ENCODE measurements at places on chromosomes 13 and 19. TPM values are rescaled to one million over a fixed set of nuclear protein-coding genes. Genes with fewer than 3 reads are reported as not detected.

Gene CEACAM7
- 2.1 TPM for total RNA-seq

- DNase-seq = no peak
Observed at GRCh38 chr13:29159871-29160270, 339.7 kb downstream of the MTUS2 start.

- DNase-seq = no peak
Observed at GRCh38 chr13:106610486-106610885, 42.5 kb upstream of the ARGLU1 start.

DNA sequence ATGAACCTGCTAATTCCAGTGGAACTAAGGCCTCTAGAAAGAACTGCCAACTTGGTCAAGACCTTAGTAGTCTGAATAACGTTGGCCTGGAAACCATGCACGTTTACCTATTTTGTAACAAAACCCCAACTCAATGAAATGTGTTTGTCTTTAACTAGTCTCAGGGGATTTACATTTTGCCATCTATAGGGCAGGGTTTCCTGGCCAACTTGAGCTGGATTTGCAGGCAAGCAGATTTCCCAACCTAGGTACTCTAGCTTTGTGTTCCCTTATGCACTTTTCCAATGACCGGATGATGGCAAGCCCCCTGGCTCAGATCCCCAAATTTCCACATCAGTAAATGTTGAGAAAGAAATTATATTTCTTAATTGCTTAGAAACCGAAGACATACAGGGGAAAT is 114.5 kb downstream of the IRS2 start:
- peak; percentile 37 for DNase-seq

Gene MEDAG
- total RNA-seq = 39.9 TPM

- DNase-seq = no peak
Observed at GRCh38 chr19:49513746-49514118, 1.3 kb downstream of the FCGRT start.

- DNase-seq = no peak
Observed at GRCh38 chr19:51108805-51109146, 567 bp upstream of the CTU1 start.

GRCh38 chr19:10320602-10321416 is 5.0 kb upstream of the FDX2 start:
- DNase-seq = no peak

DNA sequence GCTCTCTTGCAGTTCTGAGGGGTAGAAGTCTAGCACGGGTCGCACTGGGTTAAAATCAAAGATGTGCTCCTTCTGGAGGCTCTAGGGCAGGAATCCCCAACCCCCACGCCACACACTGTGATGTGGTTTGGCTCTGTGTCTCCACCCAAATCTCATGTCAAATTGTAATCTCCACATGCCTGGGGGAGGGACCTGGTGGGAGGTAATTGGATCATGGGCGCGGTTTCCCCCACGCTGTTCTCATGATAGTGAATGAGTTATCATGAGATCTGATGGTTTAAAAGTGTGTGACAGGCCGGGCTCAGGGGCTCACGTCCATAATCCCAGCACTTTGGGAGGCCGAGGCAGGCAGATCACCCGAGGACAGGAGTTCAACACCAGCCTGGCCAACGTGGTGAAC is 26.6 kb upstream of the CALM3 start:
- DNase-seq = no peak

DNA sequence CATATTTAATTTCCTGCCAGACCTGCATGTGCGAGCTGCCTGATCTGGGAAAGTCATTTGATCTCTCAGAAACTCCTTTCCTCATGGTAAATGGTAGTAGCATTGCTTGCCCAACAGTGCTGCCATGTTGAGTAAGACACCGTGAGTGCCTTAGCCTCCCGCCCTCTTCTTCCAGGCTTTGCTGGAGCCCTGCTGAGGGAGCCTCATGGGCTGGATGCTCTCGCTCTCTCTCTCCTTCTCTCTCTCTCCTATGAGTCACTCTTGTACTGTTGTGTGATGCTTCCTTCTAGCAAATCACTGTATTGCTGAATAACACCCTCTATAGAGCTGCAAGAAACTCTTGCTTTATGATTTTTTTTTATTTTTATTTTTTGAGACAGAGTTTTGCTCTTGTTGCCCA is 365.5 kb downstream of the UQCRFS1 start:
- no peak for DNase-seq

Gene ATXN8OS
- not detected for total RNA-seq

DNA sequence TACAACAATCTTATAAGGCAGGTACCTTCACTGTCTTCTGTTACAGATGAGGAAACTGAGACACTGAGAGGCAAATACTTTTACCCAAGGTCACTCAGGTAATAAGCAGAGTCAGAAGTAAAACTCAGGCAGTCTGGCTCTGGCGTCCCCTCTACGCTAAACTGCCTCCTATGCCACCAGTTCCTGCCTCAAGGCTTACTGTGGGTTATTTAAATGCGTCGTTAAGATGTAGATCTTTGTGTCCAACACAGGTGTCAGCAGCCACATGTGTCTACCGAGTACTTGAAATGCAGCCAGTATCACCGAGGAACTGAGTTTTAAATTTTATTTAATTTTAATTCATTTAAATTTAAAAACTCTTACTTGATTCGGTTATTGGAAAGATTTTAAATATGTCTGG is 1.9 kb downstream of the HAS1 start:
- DNase-seq = no peak

DNA sequence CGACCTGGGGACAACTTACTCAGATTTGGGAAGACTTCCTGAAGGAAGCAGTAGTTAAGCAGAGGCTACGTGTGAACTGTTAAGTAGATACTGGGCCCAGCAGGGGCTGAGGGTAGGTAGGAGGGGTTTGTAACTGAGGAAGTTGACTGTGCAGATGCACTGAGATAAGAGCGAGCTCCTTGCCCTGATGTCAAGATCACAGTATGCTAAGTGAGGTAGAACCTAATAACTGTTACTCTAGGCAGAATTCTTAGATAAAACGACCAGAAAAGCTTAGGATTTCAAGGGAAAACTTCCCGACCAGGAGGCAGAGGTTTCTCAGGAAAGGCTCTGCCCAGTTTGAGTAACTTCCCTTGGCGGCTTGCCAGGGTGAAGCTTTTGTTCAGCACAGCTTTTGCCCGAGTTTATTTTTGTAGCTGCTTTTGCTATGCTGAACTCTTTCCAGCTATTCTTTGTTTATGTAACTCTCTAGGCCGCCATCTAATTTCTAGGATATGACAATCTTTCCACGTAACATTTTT is 632.1 kb downstream of the DIAPH3 start:
- DNase-seq = no peak

Data from esophagus muscularis mucosa (tissue), 4 donors.